MCF 10A (cell line): ENCODE measurements at places on chromosomes 2 and 18. TPM values are rescaled to one million over a fixed set of nuclear protein-coding genes. Genes with fewer than 3 reads are reported as not detected.

DNA sequence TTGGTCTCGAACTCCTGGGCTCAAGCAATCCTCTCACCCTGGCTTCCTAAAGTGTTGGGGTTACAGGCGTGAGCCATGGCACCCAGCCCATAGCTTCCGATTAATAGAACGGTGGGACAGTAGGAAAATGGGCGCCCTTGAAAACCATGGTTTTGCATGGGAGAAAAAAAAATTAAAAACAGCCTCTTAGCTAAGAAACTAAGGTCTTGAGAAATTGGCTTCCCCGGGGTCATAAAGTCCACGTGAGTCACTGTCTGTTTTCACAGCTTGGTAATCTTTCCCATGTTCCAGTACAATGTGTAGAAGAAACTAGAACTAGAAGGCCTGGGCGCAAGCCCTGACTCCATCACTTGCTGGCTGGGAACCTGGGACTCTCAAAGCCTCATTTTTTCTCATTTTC, 20.7 kb downstream of the B3GNT2 start:
- no peaks in the 10 kb centered on the region for H3K27me3 ChIP-seq
- peak; percentile 84 for DNase-seq
- H3K36me3 ChIP-seq = peaks cover 6% of the 10 kb centered on the region
- H3K4me1 ChIP-seq = peaks cover 40% of the 10 kb centered on the region
- H3K4me3 ChIP-seq = no peak overlapping the region

Gene FKBP1B
- 1.7 and 1.8 TPM in 2 replicates for total RNA-seq

- peaks cover 6% of the 10 kb centered on the region for H3K36me3 ChIP-seq
- H3K27me3 ChIP-seq = no peaks in the 10 kb centered on the region
- no peak overlapping the region for H3K4me3 ChIP-seq
- H3K4me1 ChIP-seq = no peaks in the 10 kb centered on the region
- no peak overlapping the region for H3K27ac ChIP-seq
- no peak for DNase-seq
These were observed 70.5 kb downstream of the KCNG2 start for GRCh38 chr18:79868168-79868784.

- no peak overlapping the region for H3K4me3 ChIP-seq
- peaks cover 96% of the 10 kb centered on the region for H3K36me3 ChIP-seq
- H3K27ac ChIP-seq = no peak overlapping the region
- no peaks in the 10 kb centered on the region for H3K4me1 ChIP-seq
- DNase-seq = no peak
These were observed 16.7 kb downstream of the CPSF3 start for GRCh38 chr2:9440058-9440727.

Gene GPR39
- 7.2 and 7.7 TPM in 2 replicates for total RNA-seq

Gene SERPINB5
- total RNA-seq = 254 and 330 TPM in 2 replicates

- peak; percentile 9 for DNase-seq
- H3K27ac ChIP-seq = no peak overlapping the region
- H3K36me3 ChIP-seq = no peaks in the 10 kb centered on the region
- peaks cover 5% of the 10 kb centered on the region for H3K4me1 ChIP-seq
These were observed 3.0 kb upstream of the CPS1 start for GRCh38 chr2:210553373-210553772.

DNA sequence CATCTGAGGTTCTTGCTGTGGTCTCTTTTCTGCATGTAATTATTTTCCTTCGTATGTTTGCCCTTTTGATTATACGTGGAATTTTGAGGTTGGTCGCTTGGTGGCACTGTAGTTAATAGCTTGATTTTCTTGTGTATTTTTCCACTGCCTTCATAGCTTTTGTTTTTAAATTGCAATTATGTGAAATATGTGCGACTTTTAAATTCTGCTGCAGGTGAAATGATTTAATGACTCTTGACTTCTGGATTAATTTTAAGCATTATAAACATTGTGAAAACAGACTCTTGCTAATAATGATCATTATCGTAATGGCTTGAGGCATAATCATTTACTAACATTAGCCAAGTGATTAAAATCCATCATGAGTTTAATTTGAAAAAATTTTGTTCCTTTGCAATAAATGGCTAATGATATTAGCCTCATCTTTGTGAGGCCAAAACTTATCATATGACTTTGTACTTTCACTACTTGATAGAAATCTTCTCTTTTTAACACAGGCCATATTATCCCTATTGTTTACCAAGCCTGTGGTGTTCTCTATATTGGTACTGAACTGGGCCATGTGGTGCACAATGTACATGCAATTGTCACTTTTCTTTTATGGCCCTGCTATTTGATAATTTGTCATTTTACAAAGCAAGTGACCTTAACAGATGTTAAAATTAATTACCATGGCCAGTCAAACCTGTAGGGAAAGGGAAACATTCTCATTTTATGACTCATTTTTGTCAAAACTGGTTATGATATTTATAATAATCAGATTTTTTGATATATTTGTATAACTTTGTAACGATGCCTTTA, 62.8 kb upstream of the NEUROD1 start:
- no peaks in the 10 kb centered on the region for H3K36me3 ChIP-seq
- H3K4me3 ChIP-seq = no peak overlapping the region
- DNase-seq = peak; percentile 69
- H3K27ac ChIP-seq = no peak overlapping the region

GRCh38 chr2:44367591-44367990, 5.8 kb downstream of the CAMKMT start:
- no peaks in the 10 kb centered on the region for H3K4me1 ChIP-seq
- no peak for DNase-seq
- H3K27me3 ChIP-seq = no peaks in the 10 kb centered on the region
- H3K27ac ChIP-seq = no peak overlapping the region
- H3K36me3 ChIP-seq = no peaks in the 10 kb centered on the region
- H3K4me3 ChIP-seq = no peak overlapping the region

Gene GPR75
- total RNA-seq = 4.0 and 5.2 TPM in 2 replicates

Gene APOB
- 0.05 TPM in 1 of 2 replicates, not detected in the other for total RNA-seq

- H3K27me3 ChIP-seq = peaks cover 76% of the 10 kb centered on the region
- peak; percentile 24 for DNase-seq
These were observed 1.2 kb upstream of the EMX1 start for GRCh38 chr2:72915907-72916742.

Gene TFPI
- 67.4 and 71.1 TPM in 2 replicates for total RNA-seq

Gene CCDC74B
- total RNA-seq = 0.61 TPM in 1 of 2 replicates, not detected in the other

Gene NTSR2
- total RNA-seq = not detected in 2 replicates

Gene NAT8
- total RNA-seq = not detected in 2 replicates

Gene RESP18
- not detected in 2 replicates for total RNA-seq

DNA sequence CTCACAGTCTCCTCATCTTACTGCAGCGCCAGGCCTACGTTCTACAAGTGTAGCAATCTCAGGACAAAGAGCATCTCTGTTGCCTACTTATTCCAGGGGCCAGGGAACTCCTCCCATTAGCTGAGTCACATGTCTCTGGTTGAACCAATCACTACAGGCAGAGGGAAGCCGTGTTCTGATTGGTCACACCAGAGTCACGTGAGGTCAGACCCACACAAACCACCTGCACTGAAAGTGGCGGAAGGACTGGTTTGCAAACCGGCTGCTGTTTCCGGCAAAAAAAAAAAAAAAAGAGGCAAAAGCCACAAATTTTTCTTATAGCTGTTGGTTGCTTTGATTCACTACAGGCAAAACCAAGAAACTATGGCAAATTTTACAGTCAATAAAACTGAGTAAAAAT, 21.9 kb upstream of the USP14 start:
- no peaks in the 10 kb centered on the region for H3K36me3 ChIP-seq
- H3K4me1 ChIP-seq = no peaks in the 10 kb centered on the region
- no peaks in the 10 kb centered on the region for H3K27me3 ChIP-seq
- no peak overlapping the region for H3K27ac ChIP-seq
- H3K4me3 ChIP-seq = no peak overlapping the region

- H3K4me1 ChIP-seq = no peaks in the 10 kb centered on the region
- no peak overlapping the region for H3K4me3 ChIP-seq
- no peak overlapping the region for H3K27ac ChIP-seq
- no peak for DNase-seq
- H3K36me3 ChIP-seq = no peaks in the 10 kb centered on the region
These were observed 3.7 kb downstream of the NPPC start for GRCh38 chr2:231922311-231923009.

- H3K36me3 ChIP-seq = no peaks in the 10 kb centered on the region
- no peak within 1 kb of the TSS for H3K27ac ChIP-seq
- H3K27me3 ChIP-seq = peaks cover 90% of the 10 kb centered on the region
These were observed at the start of gene MC4R for GRCh38 chr18:60372596-60372995. TSS of gene MC4R (minus strand) at chr18:60372775. CDS start at chr18:60372349, 426 bp downstream.

Gene DSC3
- total RNA-seq = 56.2 and 60.8 TPM in 2 replicates

GRCh38 chr2:181354626-181355025, 102.6 kb upstream of the ITGA4 start:
- no peaks in the 10 kb centered on the region for H3K27me3 ChIP-seq
- DNase-seq = peak; percentile 82
- peaks cover 6% of the 10 kb centered on the region for H3K36me3 ChIP-seq
- H3K27ac ChIP-seq = no peak overlapping the region
- peaks cover 8% of the 10 kb centered on the region for H3K4me1 ChIP-seq

Gene MAL
- total RNA-seq = not detected in 2 replicates

- H3K27me3 ChIP-seq = no peaks in the 10 kb centered on the region
- H3K4me1 ChIP-seq = peaks cover 5% of the 10 kb centered on the region
- peaks cover 6% of the 10 kb centered on the region for H3K36me3 ChIP-seq
- H3K27ac ChIP-seq = no peak overlapping the region
- DNase-seq = no peak
- H3K4me3 ChIP-seq = no peak overlapping the region
These were observed 64.3 kb downstream of the MTHFD2 start for GRCh38 chr2:74262681-74263080.

- no peaks in the 10 kb centered on the region for H3K36me3 ChIP-seq
- H3K27ac ChIP-seq = no peak overlapping the region
- no peak overlapping the region for H3K4me3 ChIP-seq
These were observed 1.7 kb upstream of the ICOS start for GRCh38 chr2:203934711-203935438.

- H3K4me3 ChIP-seq = no peak overlapping the region
- H3K27me3 ChIP-seq = peaks cover 48% of the 10 kb centered on the region
- H3K4me1 ChIP-seq = no peaks in the 10 kb centered on the region
- no peak for DNase-seq
- H3K27ac ChIP-seq = no peak overlapping the region
- H3K36me3 ChIP-seq = no peaks in the 10 kb centered on the region
These were observed 1363.9 kb upstream of the CRIM1 start for GRCh38 chr2:34991508-34992274.

Gene CROCC2
- not detected in 2 replicates for total RNA-seq

Gene SLC5A7
- not detected in 2 replicates for total RNA-seq

Gene ITPRIPL1
- not detected in 2 replicates for total RNA-seq

- peak; percentile 50 for DNase-seq
- peaks cover 15% of the 10 kb centered on the region for H3K4me1 ChIP-seq
These were observed 44.7 kb downstream of the PSD4 start for GRCh38 chr2:113218283-113219091.

GRCh38 chr18:35549564-35549963, 32.0 kb upstream of the GALNT1 start:
- H3K27me3 ChIP-seq = no peaks in the 10 kb centered on the region
- no peaks in the 10 kb centered on the region for H3K36me3 ChIP-seq
- H3K4me3 ChIP-seq = no peak overlapping the region
- H3K4me1 ChIP-seq = no peaks in the 10 kb centered on the region
- no peak overlapping the region for H3K27ac ChIP-seq

Gene RAB6C
- not detected in 2 replicates for total RNA-seq

DNA sequence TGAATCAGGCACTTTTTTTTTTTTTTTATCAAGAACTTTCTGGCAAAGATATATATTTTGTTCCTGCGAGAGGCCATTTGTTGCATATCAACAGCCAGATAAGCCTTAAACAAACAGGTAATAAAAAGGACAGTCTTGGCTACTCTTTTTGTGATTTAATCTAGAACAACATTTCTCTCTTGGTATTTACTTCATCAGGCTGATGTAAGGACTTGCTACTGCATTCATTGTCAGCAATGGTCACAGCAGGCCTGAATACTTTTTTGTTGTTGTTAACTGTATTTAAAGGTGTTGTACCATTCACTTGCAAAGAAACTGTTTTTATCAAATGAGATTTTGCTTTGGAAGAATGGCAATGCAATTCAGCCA, 683.8 kb downstream of the IRS1 start:
- H3K27me3 ChIP-seq = no peaks in the 10 kb centered on the region
- DNase-seq = no peak
- H3K4me3 ChIP-seq = no peak overlapping the region
- peak overlapping the region; percentile 79 for H3K27ac ChIP-seq
- peaks cover 47% of the 10 kb centered on the region for H3K4me1 ChIP-seq
- H3K36me3 ChIP-seq = no peaks in the 10 kb centered on the region

Gene LRATD1
- 2.2 and 4.7 TPM in 2 replicates for total RNA-seq

GRCh38 chr2:189047171-189047888, 73.2 kb downstream of the COL3A1 start:
- H3K4me1 ChIP-seq = peaks cover 6% of the 10 kb centered on the region
- no peak for DNase-seq
- H3K4me3 ChIP-seq = no peak overlapping the region
- no peaks in the 10 kb centered on the region for H3K27me3 ChIP-seq

GRCh38 chr18:10013621-10014543, 100.1 kb downstream of the VAPA start:
- peaks cover 22% of the 10 kb centered on the region for H3K4me1 ChIP-seq
- H3K27me3 ChIP-seq = no peaks in the 10 kb centered on the region
- no peak for DNase-seq
- H3K27ac ChIP-seq = no peak overlapping the region
- no peaks in the 10 kb centered on the region for H3K36me3 ChIP-seq

Gene RGPD4
- total RNA-seq = 0.10 and 0.14 TPM in 2 replicates

- no peak overlapping the region for H3K4me3 ChIP-seq
- peaks cover 20% of the 10 kb centered on the region for H3K27me3 ChIP-seq
- DNase-seq = no peak
These were observed 456.4 kb downstream of the SETBP1 start for GRCh38 chr18:45137087-45137419.

DNA sequence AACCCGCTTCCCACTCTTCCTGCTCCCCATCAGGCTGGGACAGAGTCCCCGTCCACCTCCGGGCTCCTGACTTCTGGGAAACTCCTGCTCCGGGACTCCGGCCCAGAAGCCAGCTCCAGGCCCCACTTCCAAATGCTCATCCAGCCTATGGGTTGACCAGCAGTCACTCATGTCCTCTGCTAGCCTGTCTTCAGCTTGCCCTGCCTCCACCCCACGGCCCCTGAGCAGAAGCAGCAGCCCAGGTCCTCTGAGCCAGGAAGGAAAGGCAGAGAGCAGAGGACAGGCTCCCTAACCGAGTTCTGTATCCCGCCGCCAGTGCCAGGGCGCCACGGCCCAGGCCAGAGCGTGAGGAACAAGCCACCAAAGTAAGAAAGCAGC, 86.4 kb upstream of the ID2 start:
- no peaks in the 10 kb centered on the region for H3K36me3 ChIP-seq
- DNase-seq = no peak
- H3K27me3 ChIP-seq = no peaks in the 10 kb centered on the region
- H3K27ac ChIP-seq = no peak overlapping the region
- no peaks in the 10 kb centered on the region for H3K4me1 ChIP-seq

Gene NIF3L1
- 19.3 and 26.1 TPM in 2 replicates for total RNA-seq

DNA sequence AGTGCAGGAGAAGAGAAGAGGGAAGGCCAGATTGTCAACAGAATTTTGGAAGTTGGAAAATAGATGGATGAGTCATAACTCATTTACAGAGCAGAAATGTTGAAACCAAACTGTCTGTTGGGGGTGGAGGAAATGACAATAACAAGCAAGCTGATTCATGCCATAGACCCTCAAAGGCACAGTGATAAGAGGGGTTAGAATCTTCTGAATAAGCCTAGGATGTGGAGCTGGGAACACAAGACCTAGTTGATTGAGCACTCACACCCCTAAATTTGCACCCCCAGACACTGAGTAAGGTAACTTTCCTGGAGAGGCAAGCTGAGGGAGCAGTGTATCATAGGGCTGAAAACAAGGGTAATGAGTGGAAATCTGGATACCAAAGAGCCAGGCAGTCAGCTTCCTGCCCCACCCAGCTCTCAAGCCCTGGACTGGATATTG, 141.4 kb downstream of the SCG2 start:
- no peaks in the 10 kb centered on the region for H3K27me3 ChIP-seq
- peaks cover 38% of the 10 kb centered on the region for H3K4me1 ChIP-seq
- H3K4me3 ChIP-seq = no peak overlapping the region
- peak; percentile 81 for DNase-seq
- H3K36me3 ChIP-seq = no peaks in the 10 kb centered on the region
